ENCODE measurements at places on chromosomes 7 and 10.

GRCh38 chr7:105402221-105403095 is 13.7 kb upstream of the SRPK2 start:
- no peak for DNase-seq

- DNase-seq: no peak
Observed at GRCh38 chr7:15178065-15178464, 275.5 kb upstream of the DGKB start.

- DNase-seq: no peak
Observed at GRCh38 chr7:36057323-36057722, 95.7 kb upstream of the EEPD1 start.

GRCh38 chr7:143271240-143271639 is 8.0 kb downstream of the GSTK1 start:
- DNase-seq: no peak

- DNase-seq: no peak
Observed at GRCh38 chr7:127704211-127704610, 52.2 kb downstream of the SND1 start.

DNA sequence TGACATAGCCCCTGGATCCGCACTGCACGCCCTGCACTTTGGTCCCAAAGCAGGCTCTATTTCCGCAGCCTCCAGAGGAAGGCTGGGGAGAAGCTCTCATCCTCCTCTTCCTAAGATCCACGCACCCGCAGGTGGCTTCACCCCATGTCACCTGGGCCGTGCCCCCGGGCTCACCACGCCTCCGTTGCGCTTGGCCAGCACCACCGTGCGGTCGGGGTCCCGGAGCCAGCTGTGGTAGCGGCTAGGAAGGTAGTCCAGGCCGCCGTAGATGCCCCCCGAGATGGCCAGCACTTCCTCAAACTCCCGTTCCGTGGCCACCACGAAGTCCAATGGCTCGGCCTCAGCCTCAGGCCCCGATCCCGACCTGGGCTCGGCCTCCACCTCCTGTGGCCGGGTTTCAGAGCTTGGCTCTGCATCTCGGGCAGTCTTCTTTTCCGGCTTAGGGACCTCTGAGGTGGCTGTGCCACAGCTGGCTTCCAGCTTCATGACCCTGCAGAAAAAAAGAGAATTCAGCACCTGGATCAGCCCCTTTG is 5.7 kb downstream of the NAT16 start:
- DNase-seq: no peak

DNA sequence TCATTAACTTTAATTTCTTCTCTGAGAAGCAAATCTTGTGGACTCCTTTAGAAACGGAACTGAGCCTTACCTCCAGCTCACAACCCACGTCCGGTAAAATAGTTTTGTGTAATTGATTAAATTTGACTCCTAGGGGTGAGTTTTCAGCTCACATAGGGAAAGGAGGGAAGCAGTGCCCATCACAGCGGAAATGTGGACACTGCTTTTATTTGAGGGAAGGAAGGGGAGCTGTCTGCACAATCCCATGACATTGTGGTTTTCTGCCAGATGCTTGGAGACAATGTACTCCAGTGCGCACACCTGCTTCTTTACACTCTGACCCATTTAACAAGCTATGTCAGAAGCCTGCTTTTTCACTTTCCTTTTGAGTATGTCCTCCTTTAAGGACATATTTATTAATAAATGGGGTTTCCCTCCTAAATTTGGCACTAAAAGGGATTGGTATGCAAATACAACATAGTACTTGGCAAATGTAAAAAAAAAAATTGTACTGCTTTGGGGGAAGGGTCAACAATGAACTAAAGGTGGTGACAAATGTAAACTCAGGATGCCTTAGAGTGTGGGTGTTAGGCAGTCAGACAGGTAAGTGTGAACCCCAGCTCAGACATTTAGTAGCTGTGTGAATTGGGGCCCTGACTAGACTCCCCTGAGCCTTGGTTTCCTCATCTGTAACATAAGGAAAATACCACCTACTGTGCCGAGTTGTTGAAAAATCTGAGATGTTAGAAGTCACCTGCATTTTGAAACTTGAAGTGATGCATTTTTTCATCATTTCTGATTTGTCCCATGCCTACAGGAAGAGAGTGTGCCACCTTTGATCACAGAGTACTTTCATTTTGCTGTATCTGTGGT is 90.2 kb upstream of the KLF6 start:
- no peak for DNase-seq

- peak; percentile 61 for DNase-seq
Observed at GRCh38 chr7:66326501-66327215, 121.5 kb downstream of the TPST1 start.

- no peak for DNase-seq
Observed at GRCh38 chr10:13193637-13194036, 32.3 kb downstream of the MCM10 start.

DNA sequence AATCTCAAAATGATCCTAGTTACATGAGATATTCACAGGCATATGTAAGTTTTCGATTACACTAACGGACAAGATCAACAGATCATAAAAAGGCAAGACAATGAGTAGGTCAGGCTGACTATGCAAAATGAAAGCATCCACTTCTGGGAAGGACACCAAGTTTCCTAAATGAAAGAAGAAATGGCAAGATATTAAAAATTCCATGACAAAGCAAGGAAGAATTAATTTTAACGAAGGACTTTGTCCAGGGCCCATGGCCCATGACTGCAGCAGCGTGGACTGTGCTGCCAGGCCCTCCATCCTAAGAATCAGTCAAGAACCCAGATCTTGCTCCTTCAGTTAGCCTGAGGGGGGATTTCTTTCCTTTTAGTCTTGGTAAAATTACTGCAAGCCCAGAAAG is 182.4 kb upstream of the FRMD4A start:
- no peak for DNase-seq

GRCh38 chr7:64959072-64959747 is 31.6 kb downstream of the ZNF117 start:
- no peak for DNase-seq

GRCh38 chr10:116893686-116894037 is 44.4 kb downstream of the ENO4 start:
- DNase-seq: no peak

- DNase-seq: no peak
Observed at GRCh38 chr7:76065016-76065612, 17.2 kb downstream of the MDH2 start.

DNA sequence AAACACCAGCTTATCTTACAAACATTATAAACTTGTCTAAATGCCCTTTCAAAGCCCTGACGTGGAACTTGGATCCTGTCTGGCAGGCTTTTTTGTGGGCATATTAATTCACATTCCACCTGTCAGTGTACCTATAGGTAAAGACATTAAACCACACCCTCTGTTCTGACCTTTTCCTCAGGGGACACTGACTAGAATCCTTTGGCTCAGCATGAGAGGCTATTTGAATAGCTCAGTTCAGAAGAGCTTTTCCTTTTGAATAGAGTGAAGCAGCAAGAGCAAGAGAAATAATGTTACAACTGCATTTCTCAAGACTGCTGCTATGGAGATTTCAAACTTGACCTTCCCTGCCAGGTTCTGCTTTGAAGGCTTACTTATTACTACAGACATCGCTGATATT is 76.9 kb downstream of the CYP51A1 start:
- DNase-seq: no peak

GRCh38 chr10:127694580-127695193 is 42.3 kb upstream of the FOXI2 start:
- DNase-seq: no peak

GRCh38 chr7:13153266-13153665 is 465.8 kb downstream of the ARL4A start:
- no peak for DNase-seq

DNA sequence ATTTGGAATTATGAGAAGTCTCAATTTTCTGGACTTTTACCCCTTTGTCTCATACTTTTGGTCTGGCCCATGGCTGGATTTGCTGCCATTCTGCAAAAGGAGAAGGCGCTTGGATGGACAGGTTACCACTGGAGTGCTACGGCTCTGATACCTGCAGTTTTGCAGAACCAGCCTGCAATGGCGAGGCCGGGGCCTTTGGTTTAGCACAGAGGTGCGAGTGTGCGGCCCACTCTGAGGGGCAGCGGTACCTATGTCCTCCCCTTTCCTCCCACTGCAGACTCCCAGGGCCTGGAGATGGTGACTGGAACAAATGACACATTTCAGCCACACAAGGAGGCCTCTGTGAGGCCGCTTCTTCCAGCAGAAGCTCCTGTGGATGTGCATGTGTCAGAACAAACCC is 11.9 kb downstream of the ZNF777 start:
- no peak for DNase-seq

GRCh38 chr10:59991661-59992060 is 85.3 kb upstream of the CCDC6 start:
- no peak for DNase-seq

GRCh38 chr10:116809483-116810119 is 39.7 kb upstream of the ENO4 start:
- DNase-seq: no peak

DNA sequence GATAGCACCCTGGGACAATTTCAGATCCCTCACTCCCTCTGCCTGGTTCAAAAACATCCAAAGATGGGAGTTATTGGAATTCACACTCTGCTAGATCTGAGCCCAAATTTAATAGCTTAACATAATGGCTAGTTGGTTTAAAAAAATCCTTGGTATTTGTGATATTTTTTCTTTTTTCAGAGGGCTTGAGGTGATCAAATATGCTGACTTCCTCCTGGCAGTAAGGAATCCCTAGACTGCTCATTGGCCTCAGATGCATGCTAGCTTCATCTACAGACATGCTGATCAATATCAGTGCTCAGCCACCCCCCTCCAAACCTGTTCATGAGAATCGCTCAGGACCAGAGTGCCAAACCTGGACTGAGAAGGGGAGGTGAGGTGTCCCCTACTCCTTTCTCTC is 74.7 kb upstream of the PLPP4 start:
- DNase-seq: no peak

DNA sequence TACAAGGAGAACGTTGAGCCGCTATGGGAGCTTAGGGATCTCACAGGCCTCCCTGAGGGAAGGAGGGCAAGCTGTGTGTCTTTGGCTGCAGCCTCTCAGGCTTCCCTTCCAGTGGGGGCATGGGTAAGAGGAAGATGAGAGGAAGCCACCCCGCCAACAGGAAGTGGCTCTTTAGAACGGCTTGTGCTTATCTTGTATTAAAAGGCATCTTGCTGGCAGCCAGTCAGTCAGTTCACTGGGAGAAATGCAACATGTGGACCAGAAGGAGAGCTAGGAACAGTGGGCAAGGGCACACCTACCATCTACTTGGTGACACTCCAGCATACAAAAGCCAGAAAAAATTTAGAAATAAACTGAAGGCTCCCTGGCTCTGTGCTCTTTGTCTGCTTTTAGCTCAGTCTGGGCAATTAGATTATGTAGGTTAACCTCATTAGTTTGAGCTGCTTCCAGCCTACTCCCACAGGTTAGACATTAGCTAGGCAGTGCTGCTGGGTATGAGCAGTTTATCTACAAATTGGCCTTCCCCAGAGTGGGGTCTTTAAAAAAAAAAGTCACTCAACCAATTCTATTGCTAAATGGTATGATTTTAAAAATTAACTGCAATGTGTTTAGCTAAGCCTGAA is 595.9 kb downstream of the KCNMA1 start:
- no peak for DNase-seq

DNA sequence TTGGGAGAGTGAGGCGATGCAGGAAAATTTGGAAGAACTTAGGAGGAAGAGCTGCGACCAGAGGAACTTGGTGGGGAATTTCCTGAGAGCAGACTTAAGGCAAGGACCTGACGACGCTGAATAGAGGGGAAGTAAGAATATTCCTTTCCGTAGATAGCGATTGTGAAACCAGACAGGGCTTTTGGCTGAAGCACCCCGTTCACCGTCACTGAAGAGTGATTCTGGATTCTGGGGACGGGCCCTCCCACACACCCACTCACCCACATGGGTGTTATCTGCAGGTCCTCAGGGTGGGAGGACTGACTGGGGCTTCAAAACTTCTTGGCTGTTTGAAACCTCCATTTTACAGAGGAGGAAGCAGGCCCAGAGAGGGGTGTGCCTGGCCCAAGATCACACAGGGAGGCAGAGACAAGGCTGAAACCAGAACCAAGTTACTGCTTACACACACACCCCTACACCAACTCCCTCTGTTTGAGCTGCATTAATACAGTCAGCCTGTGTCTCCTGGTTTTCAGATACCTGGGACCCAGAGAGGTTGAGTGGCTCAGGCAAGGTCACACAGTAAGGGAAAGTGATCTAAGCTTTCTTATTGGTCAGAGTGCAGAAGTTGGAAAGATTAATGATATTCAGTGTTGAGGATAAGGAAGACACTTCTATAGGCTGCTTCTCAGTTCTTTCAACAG is 37.2 kb upstream of the CDH23 start:
- no peak for DNase-seq

DNA sequence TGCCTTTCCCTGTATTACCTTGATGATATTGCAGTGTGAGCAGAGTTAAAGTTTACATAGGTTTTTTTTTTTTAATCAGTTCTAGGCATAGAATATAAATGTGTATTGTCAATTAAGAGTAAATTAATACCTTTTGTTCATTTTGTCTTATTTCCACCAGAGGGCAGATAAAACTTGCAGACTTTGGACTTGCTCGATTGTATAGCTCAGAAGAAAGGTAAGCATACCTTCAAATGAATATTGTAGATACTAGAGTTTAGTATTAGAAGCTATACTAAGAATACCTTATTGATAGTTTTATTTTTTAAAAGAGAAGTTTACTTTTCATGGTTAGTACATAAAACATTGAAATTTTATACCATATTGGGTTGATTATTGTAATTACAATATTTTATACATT is 86.8 kb downstream of the MPLKIP start:
- DNase-seq: no peak

GRCh38 chr10:132130286-132131265 is 56.2 kb upstream of the DPYSL4 start:
- DNase-seq: no peak

DNA sequence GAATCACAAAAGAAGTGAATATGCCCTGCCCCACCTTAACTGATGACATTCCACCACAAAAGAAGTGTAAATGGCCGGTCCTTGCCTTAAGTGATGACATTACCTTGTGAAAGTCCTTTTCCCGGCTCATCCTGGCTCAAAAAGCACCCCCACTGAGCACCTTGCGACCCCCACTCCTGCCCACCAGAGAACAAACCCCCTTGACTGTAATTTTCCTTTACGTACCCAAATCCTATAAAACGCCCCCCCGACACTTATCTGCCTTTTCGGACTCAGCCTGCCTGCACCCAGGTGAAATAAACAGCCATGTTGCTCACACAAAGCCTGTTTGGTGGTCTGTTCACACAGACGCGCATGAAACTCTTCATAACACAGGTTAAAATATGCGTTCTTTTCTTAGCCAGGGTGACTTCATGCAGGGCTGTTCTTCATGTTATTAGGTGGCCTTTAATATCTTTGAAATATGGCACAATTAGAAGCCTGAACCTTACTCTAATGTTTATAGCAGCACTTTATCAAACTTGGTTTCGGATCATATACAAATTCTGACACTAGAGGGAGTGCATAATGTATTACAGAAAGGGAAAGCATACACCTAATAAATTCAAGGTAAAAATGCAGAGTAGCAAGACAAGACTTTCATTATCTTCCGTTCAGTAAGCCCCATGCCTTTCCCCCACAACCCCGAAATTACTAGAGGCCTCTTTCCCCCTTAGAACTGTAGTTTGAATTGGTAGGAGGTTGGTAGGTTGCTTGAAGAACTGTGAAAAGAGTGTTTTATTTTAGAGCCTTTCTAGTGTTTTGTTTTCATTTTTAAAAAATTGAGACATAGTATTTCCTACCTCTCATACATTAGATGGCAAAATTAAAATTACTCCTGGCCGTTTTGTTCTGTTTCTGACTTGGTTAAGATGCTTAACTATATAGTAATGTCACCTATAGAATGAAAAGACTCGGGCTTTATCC is 117.9 kb downstream of the NPY start:
- no peak for DNase-seq

- DNase-seq: peak; percentile 49
Observed at GRCh38 chr10:31083765-31084184, 52.1 kb upstream of the ZNF438 start.
